DMS79 treated with DMSO at 0.1 percent for 48 hours (cell line): ENCODE measurements at places on chromosomes 13 and 19.

GRCh38 chr13:51246418-51247277, 24.4 kb downstream of the FAM124A start:
- peak; percentile 79 for DNase-seq

DNA sequence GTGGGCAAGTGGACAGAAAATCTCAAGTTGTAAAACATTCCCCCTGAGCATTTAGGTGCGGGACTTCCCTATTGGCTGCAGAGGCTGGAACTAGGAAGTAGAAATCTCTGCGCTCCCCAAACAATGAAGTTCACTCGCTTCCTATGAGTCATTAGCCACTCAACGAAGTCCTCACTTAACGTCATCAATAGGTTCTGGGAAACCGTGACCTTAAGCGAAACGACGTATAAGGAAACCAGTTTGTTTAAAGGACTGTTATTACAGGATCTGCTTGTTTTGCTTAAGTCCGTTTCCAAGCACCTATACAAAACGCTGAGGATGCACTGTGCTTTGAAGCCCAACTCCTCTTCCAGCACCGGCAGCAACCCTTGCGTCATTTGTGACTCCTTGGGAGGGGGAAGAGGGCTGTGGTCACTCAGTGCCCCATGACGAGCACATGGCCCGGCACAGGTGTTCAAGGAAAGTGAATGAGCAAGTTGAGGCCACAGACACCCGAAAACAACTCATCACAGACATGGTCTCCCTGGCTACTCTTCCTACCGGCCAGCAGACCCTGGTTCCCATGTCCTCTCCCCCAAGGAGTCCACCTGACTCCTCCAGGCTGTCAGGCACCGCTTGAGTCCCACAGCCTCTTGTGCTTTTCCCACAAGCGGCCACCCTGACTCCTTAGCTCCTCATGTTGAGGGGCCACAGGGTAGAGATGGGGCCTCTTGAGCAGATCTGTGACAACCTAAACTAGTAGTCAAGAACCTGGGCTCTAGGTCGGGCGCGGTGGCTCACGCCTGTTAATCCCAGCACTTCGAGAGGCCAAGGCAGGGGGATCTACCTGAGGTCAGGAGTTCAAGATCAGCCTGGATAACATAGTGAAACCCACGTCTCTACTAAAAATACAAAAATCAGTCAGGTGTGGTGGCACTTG, 4.8 kb downstream of the RPS16 start:
- DNase-seq, result no peak

DNA sequence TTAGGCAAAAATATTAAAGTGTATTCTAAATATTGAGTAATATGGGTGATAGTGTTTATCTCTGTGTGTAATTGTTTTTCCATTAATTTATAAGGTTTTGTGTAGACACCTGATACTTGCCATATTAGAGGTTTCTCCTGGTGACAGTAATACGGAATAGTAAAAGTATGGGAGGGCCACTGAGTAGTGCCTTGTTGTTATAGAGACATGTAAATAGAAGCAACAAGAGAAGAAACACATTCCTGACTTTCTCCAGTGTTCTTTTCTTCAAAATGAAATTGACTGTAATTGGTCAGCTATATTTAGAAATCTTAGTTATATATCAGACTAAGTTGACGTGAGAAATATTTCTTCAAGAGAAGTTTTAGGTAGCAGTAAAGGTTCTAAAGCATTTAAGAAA, 18.5 kb downstream of the RNASEH2B start:
- DNase-seq, result no peak

DNA sequence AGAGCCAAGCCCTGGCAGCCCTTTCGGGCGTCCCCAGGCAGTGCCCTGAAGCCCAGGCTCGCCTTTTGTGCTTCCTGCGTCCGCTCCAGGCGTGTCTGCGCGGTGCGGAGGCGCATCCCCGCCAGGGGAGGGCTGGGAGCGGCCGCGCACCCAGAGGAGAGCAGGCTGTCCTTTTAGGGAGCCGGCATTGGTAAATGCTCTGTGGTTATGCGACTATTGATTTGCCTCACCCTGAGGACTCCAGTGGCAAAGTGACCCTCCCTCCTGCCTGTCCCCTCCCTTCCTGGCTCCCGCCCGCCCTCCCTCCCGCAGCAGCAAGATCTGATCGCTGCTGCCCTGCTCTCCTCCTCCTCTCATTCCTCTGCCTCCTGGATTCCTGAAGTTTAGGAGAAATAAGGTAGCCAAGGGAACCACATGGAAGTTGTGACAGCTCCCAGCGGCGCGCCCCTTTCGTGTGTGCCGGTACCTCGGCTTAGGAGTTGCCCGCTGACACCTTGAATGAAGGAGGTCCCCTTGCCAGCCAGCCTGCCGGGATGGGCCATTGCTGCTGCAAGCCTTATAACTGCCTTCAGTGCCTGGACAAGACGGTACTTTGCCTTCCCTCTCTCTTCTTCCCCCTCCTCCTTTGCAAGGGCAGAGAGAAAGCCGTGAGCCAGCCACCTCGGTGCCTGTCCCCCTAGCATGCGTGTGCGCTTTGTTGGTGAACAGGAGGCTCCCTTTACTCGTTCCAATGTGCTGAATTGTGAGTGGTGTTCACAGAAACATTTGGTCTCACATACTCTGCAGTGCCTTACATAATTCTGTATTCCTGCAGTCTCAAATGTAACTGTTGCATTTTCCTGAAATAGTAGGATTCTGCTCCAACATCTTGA, 166.9 kb downstream of the SLC7A1 start:
- peak; percentile 17 for DNase-seq

- DNase-seq, result no peak
Observed at GRCh38 chr13:22053053-22053452, 382.2 kb downstream of the FGF9 start.

GRCh38 chr19:55623561-55623960, 805 bp downstream of the ZNF784 start:
- no peak for DNase-seq

GRCh38 chr13:78192716-78193115, 274.1 kb upstream of the EDNRB start:
- DNase-seq, result no peak

- no peak for DNase-seq
Observed at GRCh38 chr13:46743191-46743590, 53.8 kb downstream of the ESD start.

- DNase-seq, result peak; percentile 20
Observed at GRCh38 chr19:42242069-42242511, 312 bp downstream of the GSK3A start.
